ENCODE measurements at places on chromosomes 7 and 10.

DNA sequence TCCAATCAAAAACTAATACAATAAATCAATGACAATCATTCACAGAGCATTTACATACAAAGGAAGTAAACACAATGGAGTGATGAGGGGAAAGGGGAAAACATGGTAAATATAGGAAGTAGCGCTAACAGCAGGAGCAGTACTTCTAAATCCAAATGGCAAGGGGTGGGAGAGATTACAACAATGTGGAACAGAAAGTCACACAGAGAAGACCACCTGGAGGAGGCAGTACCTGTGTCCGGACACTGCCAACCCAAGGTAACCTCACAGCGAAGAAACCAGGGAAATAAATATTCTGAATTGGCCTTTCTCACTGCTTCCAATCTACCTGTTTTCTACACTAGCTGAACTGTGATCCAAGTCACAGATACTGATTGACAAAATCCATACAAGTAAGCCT, 58.2 kb downstream of the ABI1 start:
- no peak for DNase-seq

- no peak for DNase-seq
Observed at GRCh38 chr7:1768832-1769231, 98.8 kb downstream of the ELFN1 start.

- DNase-seq = no peak
Observed at GRCh38 chr10:133179651-133180050, 19.6 kb downstream of the KNDC1 start.

DNA sequence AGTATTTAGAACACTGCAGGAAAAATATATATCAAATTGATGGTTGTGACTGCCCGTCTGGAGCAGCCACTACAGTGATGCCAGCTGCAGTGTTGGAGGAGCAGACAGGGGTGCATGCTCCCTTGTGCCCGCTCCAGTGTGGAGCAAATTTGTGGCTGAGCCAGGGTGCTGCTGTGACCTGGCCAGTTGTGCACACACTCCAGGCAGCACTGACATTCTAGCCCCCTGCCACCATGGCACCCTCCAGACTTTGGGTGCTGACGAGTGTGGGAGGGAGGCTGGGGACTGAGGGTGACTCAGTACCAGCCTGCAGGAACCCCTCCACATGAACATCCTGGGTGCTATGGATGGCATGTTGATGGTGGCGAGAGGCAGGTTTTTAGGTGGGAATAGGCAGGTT, 160.0 kb upstream of the PCDH15 start:
- no peak for DNase-seq

- DNase-seq = no peak
Observed at GRCh38 chr7:44391171-44391570, 65.8 kb upstream of the CAMK2B start.
